ENCODE measurements at places on chromosomes 12 and 14.

GRCh38 chr14:98477935-98478334 is 794.1 kb downstream of the BCL11B start:
- DNase-seq: no peak

DNA sequence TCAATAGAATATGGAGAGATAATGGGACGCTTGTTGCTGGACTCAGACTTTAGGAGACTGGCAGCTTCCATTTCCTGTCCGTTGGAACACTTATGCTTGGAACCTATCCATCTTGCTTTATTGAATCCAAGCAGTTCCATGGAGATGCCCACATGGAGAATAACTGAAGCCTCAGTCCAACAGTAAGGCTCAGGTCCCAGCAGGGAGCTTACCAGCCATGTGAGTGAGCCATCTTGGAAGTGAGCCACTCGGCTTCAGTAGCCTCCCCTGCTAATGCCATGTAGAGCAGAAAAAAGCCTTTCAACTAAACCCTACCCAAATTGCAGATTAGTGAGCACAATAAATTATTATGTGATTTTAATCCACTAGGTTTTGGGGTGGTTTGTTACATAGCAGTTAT is 538.8 kb upstream of the STXBP6 start:
- no peak for DNase-seq

DNA sequence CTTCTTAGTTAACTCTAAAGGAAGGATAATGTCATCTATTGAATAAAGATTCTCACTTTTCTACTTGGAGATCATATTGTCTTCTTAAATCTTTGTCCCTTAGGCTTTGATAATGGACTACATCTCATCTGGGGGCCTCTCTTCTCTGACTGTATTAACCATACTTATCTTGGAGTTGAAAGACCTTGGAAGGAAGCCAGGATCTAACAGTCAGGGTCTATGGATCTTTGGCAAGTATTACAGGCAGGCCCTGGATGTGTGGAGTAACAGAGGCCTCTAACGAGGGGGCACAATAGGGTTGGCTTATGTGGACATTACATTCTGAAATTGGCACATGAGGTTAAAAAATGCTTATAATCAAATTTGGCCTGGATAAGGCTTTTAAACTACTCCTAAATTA is 513.8 kb downstream of the NRXN3 start:
- no peak for DNase-seq

DNA sequence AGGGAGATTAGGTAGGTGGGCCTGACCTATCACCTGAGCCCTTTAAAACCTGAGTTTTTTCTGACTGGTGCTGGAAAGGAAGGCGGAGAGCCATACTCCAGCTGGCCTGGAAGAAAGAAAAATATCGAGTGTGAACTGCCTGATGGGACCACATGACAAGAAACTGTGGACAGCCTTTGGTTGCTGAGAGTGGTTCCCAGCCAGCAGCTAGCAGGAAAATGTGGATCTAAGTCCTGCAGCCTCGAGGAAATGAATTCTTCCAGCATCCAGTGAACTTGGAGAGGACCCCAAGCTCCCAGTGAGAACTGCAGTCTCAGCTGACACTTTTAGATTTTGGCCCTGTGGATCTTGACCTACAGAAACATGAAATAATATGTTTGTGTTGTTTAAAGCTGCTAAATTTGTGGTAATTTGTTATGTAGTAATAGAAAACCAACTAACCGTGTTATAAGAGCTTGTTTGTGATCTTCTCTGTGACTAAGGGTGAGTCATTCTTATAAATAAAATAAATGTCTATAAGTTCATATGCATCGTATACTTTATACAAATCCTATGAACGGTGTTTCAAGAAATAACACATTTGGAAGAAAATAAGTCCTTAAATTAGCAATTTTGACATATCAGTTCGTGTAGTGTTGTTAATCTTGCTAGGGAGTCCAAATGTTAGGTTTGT is 359.6 kb downstream of the BMP4 start:
- no peak for DNase-seq

GRCh38 chr12:66549050-66549389 is 129.9 kb downstream of the GRIP1 start:
- no peak for DNase-seq

DNA sequence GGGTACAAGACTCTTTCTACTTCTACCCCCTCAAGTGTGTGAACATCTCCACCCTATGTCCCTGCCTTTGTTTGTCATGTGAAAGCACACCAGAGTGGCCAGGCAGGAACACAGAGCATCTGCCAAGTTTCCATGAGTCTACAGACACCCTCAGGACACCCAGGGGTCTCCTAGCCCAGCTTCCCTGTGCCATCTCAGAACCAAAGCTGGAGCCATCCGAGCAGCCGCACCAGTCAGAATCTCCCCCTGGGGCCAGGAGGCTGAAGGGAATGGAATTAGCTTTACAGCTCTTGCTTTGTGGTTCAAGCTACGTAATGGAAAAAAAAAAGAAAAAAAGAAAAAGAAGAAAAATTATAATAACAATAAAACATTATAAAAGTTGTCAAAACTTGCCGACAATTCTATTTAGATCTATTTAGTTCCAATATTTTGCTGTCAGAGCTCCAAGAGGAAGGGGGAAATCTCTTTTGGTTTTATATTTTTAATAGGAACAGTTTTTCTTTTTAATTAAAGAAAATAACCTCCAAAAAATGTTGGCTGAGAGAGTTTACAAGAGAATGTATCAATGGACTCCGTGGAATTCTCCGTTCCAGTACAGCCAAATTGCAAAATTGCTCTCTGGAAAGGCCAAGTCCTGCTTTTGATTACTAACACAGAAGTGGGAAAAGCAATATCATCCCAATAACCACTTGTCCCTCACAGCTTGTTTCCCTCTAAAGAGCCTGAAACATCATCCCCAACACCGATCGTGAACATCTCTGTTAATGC is 37.1 kb downstream of the TBX5 start:
- no peak for DNase-seq

DNA sequence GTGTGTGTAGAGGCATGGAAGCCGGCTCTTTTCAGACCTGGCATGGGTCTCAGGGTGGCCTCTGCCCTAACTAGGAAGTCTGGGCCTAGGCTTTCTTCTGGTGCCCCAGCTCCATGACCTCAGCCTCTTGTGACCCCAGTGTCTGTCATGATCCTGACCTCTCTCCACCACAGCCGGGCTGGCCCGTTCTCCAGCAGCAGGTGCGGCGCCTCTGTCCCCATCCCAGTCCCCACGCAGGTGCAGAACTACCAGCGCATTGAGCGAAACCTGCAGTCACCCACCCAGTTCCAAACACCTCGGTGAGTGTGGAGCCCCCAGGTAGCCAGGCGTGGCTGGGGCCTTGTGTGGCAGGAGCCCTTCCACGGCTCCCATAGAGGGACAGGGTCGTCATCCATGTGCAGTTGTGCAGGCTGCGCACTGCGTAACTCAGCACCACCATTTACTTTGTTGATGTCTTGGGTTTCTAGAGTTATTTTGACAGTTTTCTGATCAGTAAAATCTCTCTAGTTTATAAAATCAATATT is 14.8 kb upstream of the PUS1 start:
- DNase-seq: no peak

DNA sequence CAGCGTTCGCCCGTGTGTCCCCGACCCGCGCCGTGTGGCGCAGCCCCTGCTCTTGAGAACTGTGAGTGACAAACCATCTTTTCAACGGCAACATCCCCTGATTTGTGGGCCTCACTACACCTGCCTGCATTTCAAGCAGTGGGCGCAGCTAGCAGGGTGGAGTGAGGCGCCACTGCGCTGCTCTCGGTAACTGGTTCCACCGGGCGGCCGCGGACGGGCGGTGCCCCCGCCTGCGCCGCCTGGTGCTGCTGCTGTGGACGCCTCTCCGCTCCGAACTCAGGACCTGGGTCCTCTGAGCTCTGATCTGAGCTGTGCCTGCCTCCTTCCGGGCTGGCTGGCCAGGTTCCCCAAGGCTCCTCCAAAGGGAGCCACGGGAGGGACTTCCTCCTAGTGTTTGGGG is 5.9 kb upstream of the DEGS2 start:
- no peak for DNase-seq

DNA sequence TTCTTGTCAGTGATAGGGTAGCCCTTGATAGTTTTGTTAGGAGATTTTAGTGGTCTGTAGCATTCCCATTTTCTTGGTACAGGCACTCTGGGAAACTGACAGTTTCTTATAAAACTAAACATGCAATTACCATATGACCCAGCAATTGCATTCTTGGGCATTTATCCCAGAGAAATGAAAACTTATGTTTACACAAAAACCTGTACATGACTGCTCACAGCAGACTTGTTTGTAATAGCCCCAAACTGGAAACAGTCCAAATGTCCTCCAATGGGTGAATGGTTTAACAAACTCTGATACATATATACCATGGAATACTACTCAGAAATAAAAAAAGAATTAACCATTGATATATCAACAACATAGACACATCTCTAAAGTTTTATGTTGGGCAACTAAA is 75.5 kb downstream of the BORCS5 start:
- DNase-seq: no peak

- no peak for DNase-seq
These were observed 143.1 kb upstream of the MYL2 start for GRCh38 chr12:111063295-111064026.

- no peak for DNase-seq
These were observed 78.6 kb downstream of the CHST11 start for GRCh38 chr12:104535369-104535768.

DNA sequence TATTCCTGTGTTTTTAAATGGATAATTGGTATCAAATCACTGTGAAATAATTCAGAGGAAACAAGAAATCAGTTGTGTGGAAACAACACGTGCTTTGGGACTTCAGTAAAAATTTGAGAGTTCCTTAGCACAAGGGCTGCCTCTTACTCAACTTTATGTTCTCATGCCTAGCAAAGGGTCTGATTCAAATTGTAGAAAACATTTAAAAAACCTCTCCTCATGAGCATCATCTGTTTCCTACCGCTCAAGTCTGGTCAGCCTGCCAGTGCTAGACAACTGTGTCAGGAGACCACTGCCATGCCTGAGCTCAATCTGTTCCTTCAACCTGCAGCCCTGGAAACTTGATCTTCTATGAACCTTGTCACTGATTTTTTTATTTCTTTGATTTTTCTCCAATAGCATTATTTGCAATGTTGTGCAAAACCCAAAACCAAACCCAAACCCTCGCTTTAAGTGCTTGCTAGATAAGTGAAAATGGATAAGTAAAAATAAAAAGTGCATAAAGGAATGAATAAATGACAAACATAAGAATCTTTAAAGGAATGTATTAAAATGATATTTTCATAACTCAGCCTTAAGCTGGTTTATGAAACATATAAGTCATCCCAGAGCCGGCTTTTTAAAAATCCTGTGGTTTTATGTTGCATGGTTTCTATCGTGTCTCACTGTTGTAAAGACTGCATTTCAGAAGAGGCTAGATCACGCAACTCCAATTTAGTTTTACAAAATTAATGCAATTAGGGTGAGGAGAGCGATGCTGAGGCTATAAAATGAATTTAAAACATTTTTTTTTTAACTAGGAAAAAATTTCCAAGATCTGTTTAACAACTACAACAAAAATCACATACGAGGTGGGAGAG is 361.2 kb upstream of the PDE3A start:
- DNase-seq: no peak

DNA sequence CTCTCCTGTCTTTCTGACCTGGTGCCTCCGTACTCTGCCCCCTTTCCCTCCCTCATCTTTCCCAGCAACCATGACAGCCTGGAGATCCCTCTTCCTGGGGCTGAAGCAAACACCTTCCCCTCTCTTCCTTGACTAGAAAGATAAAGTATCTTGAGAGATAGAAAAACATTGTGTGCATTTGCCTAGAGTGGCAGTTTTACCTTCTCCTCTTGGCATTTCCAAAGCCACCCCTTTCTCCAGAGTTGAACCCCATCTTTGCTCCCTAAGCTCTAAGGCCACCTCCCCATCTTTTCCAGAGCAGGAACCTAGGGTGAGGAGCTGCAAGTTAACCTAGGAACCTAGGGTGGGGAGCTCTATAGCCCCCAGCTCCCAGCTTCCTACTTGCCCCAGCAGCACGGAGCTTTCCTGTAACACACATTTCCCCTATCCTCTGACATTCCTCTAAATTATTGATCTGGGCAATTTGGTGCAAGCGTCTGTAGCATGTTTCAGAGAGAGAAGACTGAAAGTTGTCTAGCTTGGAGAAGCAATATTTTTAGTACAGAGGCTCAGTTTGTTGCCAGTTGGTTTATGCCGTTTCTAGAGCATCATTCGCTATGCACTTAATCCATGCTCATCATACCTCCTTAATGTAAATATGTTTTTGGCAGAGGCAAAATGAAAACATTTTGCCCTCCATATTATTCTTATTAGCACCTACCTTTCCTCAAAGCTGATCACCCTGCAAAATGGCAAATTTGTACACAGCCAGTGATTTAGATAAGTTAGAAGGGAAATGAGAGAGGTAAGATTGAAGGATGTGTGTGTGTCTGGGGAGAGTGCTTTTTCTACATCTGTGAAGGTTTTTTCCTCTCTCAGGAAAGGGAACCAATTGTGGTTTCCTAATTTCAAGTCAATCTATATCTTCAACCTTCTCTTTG is 5.4 kb upstream of the TBX3 start:
- no peak for DNase-seq

DNA sequence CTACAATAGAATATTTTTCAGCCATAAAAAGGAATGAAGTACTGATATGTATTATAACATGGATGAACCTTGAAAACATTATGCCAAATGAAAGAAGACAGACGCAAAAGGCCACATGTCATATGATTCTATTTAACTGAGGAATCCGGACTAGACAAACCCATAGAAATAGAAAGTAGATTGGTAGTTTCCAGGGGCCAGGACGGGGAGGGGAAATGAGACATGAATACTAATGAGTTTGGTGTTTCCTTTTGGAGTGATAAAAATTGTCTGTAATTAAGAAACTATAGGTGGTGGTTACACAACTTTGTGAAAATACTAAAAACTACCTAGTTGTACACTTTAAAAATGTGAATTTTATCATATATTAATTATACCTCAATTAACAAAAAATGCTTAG is 247.6 kb downstream of the BCAT1 start:
- no peak for DNase-seq

DNA sequence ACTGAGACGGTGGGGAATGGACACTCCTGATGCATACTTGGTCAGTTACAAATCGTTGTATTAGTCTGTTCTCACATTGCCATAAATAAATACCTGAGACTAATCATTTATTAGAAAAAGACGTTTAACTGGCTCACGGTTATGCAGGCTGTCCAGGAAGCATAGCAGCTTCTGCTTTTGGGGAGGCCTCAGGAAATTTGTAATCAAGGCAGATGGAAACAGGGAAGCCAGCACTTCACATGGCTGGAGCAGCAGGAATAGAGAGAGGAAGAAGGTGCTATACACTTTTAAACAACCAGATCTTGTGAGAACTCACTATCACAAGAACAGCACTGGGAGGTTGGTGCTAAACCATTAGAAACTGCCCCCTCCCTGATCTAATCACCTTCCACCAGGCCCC is 418.2 kb downstream of the FLRT2 start:
- no peak for DNase-seq

GRCh38 chr12:19194963-19195362 is 65.4 kb downstream of the PLEKHA5 start:
- no peak for DNase-seq

GRCh38 chr12:87981495-87981894 is 47.7 kb downstream of the C12orf50 start:
- no peak for DNase-seq

- DNase-seq: no peak
These were observed 17.5 kb upstream of the FAR2 start for GRCh38 chr12:29131539-29131938.
